ENCODE measurements at places on chromosomes 1 and 21. TPM values are rescaled to one million over a fixed set of nuclear protein-coding genes. Genes with fewer than 3 reads are reported as not detected.

DNA sequence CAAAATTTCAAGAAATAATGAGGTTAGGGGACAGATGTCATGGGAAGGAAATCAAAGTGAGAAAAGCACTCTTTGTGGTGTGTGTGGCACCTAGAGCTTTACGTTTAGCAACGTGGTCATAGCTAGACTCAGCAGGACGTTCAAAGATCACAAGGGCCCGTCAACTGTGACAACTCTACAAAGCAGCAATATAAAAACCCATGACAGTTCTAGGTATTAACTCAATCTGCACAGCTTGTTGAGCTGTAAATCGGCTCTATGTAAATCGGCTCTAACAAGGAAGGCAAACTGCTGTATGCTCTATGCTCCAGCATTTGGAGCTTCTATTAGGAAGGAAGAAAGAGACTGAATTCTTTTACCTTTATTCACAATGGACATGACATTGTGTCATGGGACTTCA lies 64.8 kb downstream of the TP53BP2 start:
- DNase-seq, result no peak

GRCh38 chr1:214380396-214380795 lies 99.4 kb downstream of the SMYD2 start:
- DNase-seq, result no peak

DNA sequence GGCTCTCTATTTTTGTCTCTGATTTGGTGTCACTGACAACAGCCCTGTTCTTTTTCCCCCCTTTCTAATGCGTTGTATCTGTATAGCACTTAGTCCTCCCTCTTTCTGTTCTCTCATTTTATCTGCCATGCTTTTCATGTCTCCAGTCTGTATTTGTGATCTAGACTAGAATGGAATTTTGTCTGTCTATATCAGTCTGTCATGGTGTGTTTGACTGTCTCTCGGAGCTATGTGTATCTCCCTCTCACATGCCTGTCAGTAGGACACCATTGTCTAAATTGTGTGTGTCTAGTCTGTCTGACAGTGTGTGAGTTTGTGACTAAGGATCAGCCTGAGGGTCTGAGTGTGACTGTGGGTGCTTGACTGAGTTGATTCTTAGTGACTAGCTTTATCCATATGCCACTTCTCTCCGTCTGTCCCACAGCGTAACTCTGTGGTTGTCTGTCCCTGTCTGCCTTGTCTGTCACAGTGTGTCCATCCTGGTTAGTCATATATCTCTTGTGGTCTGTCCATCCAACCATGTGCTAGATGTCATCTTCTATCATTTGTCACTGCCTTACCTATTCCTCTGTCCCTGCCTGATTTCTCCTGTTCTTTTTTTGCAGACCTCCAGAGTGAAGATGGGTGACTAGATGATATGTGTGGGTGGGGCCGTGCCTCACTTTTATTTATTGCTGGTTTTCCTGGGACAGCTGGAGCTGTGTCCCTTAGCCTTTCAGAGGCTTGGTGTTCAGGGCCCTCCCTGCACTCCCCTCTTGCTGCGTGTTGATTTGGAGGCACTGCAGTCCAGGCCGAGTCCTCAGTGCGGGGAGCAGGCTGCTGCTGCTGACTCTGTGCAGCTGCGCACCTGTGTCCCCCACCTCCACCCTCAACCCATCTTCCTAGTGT lies 1.4 kb upstream of the B4GALT2 start:
- no peak for DNase-seq

DNA sequence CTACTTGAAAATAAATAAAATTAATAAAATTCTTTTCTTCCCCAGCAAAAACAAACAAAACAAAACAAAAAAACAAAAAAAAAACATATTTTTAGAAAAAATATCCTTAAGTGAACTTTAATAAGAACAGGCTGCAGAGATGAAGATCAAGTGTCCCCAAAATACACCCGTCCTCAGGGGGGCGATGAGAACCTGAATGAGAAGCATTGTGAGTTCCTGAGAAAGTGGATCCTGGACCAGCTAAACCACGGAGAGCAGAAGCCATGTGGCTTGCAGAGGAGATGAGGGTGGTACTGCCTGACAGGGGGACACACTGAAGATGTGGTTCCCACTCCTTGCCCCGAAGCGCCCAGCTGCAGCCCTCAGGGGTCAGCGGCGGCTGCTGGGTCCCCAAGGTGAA lies 89.3 kb downstream of the ITPKB start:
- no peak for DNase-seq

GRCh38 chr1:231872461-231872910 lies 245.9 kb downstream of the DISC1 start:
- DNase-seq, result no peak

DNA sequence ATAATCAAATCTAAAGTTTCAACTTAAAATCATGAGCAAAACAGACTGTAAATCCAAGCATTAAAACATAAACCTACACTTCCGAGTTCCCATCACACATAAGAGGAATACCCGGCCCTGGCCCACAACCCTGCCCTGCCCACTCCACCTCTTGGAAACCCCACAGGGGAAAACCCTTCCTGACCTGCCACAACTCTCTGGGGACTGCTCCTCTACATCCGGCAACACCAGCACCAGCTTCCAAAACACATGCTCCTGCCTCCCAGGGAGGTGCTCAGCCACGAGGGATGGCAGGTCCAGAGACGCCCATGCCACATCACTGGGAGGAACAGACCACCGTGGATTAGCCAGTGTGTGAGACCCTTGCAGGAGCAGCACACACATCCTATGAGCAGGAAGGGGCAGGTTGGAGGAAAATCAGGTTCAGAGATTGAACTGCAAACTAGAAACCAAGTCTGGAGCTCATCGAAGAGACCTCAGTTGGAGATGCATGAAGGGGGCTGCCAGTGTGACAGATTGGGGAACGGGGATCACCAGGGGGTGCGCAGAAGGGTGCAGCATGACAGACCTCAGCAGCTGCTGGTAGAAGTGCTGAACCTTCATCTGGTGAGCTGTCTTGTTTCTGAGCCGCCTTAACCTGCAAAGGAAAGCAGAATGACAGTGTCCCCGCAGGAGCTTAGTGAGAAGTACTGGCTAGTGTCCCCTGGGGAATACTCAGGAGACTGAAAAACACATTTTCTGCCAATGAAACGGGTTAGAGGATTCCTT lies 25.8 kb upstream of the LSS start:
- no peak for DNase-seq

GRCh38 chr1:208268541-208269337 lies 24.6 kb upstream of the PLXNA2 start:
- no peak for DNase-seq

DNA sequence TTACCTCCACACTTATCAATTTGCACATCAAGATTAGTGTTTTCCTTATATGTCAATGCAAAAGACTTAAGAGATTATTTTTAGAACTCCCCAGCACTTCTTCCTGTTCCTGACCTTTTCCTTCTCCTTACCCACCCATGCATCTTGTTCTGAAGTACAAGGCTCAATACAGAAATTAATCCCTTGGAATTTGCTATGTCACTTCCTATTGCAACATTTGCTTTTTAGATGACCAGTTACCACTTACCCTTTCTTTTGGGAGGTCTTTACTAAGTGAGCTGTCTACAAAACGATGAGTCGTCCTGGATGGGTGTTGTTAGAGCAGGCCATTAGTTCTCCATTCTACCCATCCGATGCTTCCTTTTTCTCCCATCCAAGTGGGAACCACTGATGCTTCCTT lies 221.2 kb downstream of the FMN2 start:
- DNase-seq, result no peak

GRCh38 chr1:244339073-244339692 lies 112.5 kb downstream of the ADSS2 start:
- no peak for DNase-seq

- DNase-seq, result no peak
Observed at GRCh38 chr1:20192364-20192763, 6.0 kb upstream of the PLA2G2C start.

DNA sequence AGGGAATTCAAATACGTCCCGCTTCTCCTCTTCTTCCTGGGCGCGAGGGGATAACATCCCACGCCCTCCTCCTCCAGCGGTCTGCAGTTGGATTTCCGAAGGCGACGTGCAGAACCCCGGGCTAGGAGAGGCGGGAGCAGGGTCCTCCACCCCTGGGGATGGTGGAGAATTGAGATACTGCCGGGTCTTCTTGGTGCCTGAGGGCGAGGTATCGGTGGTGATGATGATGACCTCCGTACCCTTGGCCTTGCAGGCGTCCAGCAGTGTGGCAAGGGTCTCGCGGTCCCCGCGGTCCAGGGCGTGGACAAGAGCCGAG lies 3.2 kb upstream of the LIX1L start:
- no peak for DNase-seq

DNA sequence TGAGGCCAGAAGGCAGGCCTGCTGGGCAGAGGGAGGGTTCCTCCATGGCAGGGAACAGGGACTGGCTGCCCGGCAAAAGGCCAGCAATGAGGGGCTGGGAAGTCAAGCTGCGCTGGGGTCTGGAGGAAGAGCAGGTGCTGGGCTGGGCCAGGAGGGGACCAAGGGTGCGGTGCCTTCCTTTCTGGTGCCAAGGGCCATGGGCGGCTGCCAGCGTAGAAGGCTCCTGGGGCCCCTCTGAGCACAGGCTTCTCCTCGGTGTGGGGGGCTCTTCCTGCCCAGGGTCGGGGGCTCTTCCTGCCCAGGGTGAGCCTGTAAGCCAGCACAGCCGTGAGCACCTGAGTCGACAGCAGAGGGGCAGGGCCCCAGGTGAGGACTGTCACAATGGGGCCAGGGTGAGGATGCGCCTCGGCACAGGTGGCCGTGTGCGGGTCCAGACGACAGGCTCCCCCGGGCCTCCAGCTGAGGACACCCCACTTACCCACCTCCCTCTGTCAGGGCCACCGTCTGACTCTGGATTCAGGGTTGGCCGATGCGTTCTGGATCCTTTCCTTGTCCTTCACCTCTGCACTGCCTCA lies 10.7 kb upstream of the DNMT3L start:
- no peak for DNase-seq

GRCh38 chr1:245052258-245052657 lies 102.5 kb upstream of the KIF26B start:
- DNase-seq, result no peak

- no peak for DNase-seq
Observed at GRCh38 chr21:17798796-17799195, 20.4 kb downstream of the C21orf91 start.

Gene IRF6
- total RNA-seq, result 0.31 TPM

Gene OR2AK2
- 0.78 TPM for total RNA-seq

Gene FAM151A
- total RNA-seq, result not detected

Gene LCE1E
- not detected for total RNA-seq

Gene CLIC4
- 96.7 TPM for total RNA-seq

Gene PMF1
- total RNA-seq, result 29.2 TPM

Gene ATP1A2
- 47.1 TPM for total RNA-seq

Gene RHBDL2
- not detected for total RNA-seq

All from occipital lobe (tissue), 3 donors.